ENCODE measurements at places on chromosomes 5 and 9. TPM values are rescaled to one million over a fixed set of nuclear protein-coding genes. Genes with fewer than 3 reads are reported as not detected.

DNA sequence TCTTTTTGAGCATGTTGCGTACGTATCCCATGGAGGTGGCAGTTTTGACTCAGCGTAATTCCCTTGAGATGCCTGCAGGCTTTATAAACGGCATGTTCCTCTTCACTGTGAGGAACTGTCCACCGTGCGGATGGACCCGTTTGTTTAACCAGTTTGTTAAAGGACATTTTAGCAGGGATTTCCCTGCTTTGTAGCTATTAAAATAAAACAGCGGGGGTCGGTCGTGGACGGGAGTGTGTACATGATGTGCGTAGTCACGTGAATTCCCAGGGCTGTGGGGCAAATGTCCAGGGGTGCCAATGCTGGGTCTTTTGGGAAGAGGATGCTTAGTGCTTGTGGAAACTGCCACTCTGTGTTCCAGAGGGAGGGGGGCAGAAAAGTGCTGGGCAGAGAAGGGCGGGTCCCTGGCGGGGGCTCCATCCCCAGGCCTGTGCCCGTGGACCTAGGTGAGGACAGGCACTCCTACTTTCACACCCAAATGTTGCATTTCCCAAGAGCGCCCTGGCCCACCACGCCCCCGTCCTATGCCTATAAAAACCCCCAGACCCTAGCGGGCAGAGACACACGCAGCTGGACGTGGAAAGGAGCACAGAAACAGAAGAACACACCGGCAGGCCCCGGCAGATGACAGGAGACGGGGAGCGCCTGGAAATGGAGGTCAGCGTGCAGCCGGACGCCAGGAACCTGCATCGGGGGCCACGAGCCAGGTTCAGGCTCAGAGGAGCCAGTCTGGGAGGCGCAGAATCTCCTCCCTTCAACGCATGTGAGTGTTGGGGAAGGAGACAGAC is 4.0 kb upstream of the TERT start:
- DNase-seq = no peak

DNA sequence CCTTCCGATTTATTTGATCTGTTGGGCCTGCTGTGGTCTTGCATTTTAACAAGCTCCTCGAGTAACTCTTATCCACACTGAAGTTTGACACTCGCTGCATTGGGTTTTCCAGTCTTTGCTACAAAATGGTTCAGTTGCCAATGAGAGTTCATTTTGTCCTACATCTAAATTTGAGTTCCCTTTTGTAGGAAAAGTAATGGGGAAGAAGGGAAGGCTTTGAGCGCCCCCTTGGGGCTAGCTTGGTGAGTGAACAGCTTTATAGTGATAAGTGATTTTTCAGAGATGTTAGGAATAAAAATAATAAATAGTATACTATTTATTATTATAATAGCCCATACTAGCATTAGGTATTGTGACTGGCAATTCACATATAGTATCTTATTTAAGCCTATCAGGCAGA is 89.9 kb upstream of the GNAQ start:
- peak; percentile 44 for DNase-seq

GRCh38 chr5:58335518-58335917 is 124.4 kb downstream of the PLK2 start:
- no peak for DNase-seq

DNA sequence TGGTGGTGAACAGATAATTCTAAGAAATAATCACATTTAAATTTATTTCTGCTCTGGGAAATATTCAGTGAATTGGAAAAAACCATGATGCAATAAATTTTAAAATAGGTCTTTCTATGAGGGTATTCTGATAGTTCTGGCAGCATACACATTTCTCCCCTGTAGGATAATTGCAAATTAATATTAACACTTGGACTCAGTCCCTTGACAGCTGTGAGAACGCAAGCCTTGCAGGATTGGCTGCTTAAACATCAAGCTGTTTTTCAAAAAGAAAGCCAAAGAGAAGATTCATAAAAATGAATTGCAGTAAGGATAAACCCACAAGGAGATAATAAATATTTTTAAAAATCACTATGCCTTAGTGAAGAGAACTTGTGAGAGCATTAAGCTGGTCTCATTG is 180.0 kb downstream of the MTRR start:
- DNase-seq = no peak

GRCh38 chr9:125816321-125816720 is 69.1 kb downstream of the PBX3 start:
- no peak for DNase-seq

DNA sequence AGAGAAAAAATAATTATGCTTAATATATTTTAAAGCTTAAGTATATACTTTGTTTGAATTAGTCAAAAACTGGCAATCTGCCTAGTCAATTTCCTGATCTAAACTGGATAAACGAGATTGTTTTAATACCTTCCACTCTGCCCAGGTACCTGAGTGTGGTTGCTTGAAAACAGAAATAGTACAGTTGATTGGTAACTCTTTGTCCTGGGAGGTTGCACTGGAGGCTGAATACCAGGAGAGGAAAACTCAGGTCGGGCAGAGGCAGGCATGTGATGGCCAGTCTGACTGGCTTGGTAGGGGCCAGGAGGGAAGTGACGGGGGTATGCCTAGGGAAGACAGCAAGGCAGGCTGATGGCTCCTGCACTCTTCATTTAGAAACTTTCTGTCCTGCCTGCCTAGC is 80.2 kb downstream of the PIK3R1 start:
- DNase-seq = no peak

DNA sequence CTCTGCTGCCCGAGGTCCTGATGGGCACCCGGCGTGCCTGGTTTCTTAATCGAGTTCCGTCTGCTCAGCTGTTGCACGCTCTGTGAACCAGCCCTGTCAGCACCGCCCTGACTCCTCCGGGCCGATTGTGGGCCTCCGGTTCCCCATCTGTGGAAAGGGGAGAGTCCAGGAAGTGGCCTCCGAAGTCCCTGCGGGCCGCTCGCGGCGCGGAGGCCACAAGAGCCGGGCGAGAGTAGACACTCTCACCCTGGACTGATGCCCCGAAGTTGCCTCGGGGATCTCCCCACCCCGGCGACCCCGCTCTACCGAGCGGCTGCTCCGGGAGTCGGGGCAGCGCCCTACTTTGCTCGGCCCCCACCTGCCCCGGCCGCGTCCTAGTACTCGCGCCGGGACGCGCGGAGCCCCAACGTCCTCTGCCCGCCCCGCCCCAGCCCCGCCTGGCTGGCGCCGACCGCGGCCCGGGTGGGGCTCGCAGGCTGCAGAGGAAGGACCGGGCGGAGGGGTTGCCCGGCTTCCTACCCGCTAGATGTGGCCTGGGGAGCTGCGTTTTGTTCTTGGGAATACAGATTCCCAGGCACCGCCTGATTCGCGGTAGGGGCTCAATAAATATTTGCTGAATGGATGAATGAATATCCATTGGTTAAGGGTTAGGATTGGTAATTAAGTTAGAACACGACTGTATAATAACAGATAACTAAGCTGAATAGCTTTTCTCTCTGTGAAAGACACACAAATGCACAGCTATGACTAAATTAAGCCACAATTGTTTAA is 935 bp upstream of the ZNF367 start:
- DNase-seq = peak; percentile 49

Gene VLDLR
- total RNA-seq = 3.7 TPM

Gene TOMM5
- total RNA-seq = 74.6 TPM

Gene MARCOL
- total RNA-seq = not detected

All from lower leg skin (tissue), 4 donors.